Lower lobe of right lung (tissue), 2 donors: ENCODE measurements at places on chromosomes 6 and 20. TPM values are rescaled to one million over a fixed set of nuclear protein-coding genes. Genes with fewer than 3 reads are reported as not detected.

The FRK gene
- 7.4 TPM for total RNA-seq

The HSPA12B gene
- 36.9 TPM for total RNA-seq

The DZANK1 gene
- total RNA-seq: 3.4 TPM

The NR2E1 gene
- total RNA-seq: not detected

The AVP gene
- total RNA-seq: not detected

The TULP1 gene
- not detected for total RNA-seq

The CRISP2 gene
- 0.83 TPM for total RNA-seq

The NAPB gene
- total RNA-seq: 11.0 TPM

The GABRR2 gene
- total RNA-seq: 1.2 TPM

The TINAG gene
- total RNA-seq: not detected

The WFDC12 gene
- total RNA-seq: 3.9 TPM

The IL17F gene
- not detected for total RNA-seq

The ENPP1 gene
- 3.3 TPM for total RNA-seq

The VNN1 gene
- total RNA-seq: 10.0 TPM

The MRAP2 gene
- 0.74 TPM for total RNA-seq

The GPX5 gene
- total RNA-seq: not detected

The NRSN1 gene
- not detected for total RNA-seq

The FOXC1 gene
- total RNA-seq: 2.3 TPM

The EYA4 gene
- total RNA-seq: 2.6 TPM

The SEL1L2 gene
- total RNA-seq: not detected

The DEFB124 gene
- total RNA-seq: not detected

The FYN gene
- total RNA-seq: 99.2 TPM

The PXMP4 gene
- total RNA-seq: 60.5 TPM

The PLEKHG1 gene
- total RNA-seq: 20.4 TPM

The CTCFL gene
- not detected for total RNA-seq

The ARFGEF3 gene
- 33.8 TPM for total RNA-seq

The TCP11 gene
- not detected for total RNA-seq

The KCNB1 gene
- total RNA-seq: 0.53 TPM

The MLIP gene
- not detected for total RNA-seq

The EPB41L1 gene
- total RNA-seq: 68.9 TPM

The ADGRF4 gene
- not detected for total RNA-seq
